ENCODE measurements at places on chromosomes 1 and 21.

GRCh38 chr1:191913260-191913977 lies 244.8 kb upstream of the RGS18 start:
- no peak for DNase-seq

DNA sequence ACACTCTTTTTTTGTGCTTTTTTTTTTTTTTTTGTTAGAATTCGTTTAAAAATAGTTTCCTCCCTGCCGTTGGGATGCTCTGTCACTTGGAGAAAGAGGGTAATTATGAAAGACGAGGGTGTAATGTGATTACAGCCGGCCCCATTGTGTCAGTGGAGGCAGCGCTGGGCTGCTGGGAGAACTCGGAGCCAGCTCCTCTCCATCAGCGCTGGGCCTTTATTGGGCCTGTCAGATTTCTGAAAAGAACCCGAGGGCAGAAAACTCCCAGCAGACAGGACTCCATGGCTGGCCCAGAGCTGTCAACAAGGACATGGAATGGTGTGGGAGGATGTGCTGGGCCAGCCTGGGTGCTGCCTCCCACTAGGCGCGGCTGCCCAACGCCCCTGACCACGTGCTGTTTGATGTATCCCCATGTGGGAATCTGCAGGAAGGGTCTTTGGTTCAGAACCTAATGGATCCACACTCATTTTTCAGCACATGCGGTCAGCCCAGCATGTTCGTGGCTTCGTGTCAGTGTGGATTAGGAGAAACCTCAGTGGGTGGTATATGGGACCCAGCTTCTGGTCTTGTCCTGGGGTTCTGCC lies 222.6 kb upstream of the KIAA0040 start:
- DNase-seq, result no peak

DNA sequence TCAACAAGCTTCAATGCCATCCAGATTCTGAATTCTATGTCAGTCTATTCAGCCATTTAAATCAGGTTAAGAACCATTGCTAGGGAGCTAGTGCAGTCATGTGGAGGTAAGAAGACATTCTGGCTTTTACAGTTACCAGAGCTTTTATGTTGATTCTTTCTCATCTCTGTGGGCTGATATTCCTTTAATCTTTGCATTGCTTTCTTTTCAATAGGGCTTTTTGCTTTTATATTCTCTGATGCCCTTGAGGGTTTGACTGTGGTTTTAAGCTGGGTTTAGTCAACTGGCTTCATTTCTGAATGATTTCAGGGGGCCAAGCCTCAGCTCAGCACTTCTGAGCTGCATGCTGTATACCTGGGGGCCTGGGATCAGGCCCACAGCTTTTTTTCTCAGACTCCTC lies 51.0 kb upstream of the GORAB start:
- no peak for DNase-seq

- no peak for DNase-seq
Observed at GRCh38 chr1:33468531-33468930, 3.9 kb upstream of the ZSCAN20 start.

DNA sequence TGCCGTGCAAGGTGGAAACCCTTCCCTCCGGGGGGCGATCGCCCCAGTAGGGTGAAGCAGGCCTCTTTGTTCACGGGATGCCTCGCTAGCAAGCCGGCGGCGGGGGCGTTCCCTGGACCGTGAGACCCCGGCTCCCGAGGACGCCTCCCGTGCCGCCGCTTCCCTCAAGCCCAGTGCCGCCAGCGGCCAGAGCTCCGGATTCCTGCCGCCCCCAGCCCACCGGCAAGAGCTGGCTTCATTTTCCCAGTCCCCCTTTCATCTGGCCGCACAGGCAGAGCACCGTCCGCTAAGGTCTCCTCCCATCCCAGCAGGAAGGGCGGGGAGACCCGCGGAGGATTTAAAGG lies 16.3 kb downstream of the IER5 start:
- DNase-seq, result no peak

DNA sequence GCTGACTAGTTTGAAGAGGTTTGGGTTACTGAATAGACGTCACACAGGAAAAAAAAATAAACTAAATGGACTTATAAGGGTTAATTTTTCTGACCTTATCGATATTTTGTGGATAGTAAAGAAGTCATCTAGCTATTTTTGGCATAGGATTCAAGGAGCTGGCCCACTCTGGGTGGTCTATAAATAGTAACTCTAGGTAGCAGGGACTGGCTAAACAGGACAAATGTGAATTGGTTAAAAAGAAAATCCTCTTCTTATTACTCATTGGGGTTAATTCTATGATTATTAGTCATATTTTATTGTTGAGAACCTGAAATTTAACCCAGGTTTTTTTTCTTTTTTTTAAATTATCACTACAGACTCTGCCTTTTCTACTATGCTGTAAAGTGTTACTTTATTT lies 61.7 kb downstream of the ATF6 start:
- DNase-seq, result no peak

DNA sequence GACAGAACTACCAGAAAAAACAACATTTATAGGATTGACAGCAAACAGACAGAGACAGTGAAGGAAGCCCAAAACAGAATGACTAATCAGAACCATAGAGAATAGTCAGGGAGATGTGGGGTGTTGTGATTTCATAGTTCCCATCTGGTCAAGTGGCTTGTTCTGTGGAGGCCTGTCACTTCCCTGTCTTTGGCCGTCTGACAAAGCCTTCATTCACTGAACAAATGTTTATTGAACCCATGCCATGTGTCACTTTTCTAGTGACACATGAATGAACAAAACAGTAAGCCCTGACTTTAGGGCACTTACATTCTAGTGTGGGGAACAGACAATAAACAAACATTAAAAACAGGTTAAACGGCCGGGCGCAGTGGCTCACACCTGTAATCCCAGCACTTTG lies 3.2 kb upstream of the SRRM1 start:
- DNase-seq, result no peak

- DNase-seq, result no peak
Observed at GRCh38 chr1:183246436-183246835, 60.4 kb downstream of the LAMC2 start.

GRCh38 chr1:66393586-66394287 lies 140.2 kb upstream of the SGIP1 start:
- DNase-seq, result no peak

- no peak for DNase-seq
Observed at GRCh38 chr1:203055161-203055799, 29.0 kb downstream of the PPFIA4 start.

GRCh38 chr21:36186506-36187399 lies 30.1 kb downstream of the DOP1B start:
- DNase-seq, result no peak

GRCh38 chr1:152836870-152837269 lies 5.8 kb upstream of the LCE6A start:
- DNase-seq, result no peak

DNA sequence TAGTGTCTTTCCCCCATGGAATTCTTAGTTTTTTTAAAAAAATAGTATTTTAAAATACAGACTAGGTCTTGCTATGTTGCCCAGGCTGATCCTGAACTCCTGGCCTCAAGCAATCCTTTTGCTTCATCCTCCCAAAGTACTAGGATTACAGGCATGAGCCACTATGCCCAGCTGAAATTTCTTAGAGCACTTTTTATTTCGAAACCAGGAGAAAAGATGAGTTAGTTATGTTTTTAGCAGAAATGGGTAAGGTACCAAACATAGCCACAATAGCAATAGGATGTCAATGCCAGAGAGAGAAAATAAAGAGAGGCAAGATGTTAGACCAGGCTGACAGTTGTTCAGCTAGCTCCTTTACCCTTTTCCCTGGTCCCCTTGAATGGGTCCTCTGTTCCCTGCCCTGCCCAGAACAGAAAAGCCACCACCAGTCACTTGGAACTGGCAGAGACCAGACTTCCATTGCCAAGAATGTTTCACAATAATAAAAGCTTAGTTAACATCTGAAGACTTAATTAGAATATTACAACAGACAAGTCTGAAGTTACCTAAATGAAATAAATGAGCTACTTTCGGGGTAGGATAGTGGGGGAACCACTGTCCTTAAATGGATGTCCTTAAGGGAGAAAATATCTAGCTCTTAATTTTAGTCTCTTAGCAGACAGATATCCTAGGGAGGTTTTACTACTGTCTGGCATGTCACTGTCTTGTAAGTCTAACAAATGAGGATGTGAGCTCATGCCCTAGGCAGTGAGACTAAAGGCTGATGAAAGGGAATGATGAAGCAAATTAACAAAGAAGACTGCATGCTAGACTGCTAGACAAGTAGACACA lies 54.3 kb downstream of the ABL2 start:
- no peak for DNase-seq

DNA sequence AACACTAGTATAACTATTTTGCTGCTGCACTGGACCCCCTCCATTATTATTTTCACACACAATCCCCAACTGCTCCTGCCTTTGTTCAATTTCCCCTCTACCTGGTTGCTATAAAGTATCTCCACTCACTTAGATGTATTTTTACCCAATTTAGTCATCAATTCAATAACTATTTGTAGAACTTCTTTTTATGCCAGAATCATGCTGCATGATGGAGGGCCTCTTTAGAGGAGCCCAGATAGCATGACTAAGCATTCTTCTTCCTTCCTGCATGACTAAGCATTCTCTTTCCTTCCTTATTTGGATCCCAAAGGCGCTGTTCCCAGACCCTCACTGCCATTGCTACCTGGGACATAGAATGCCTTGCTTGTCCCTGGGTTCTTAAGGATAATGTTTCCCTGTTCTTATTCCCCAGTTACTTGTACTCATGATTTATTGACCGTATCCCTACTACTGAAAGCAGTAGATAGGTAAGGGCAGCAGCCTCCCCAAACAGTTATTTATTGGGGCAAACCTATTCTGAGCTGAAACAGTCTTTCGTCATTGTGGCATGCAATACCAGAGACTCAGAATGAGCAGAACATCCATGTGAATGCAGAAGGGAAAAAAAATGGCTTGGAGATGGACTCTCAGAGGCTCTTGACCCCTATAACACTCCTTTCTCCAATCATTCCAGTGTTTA lies 89.3 kb upstream of the AKT3 start:
- no peak for DNase-seq
